GM12892 (cell line): ENCODE measurements at places on chromosomes 2 and 18.

DNA sequence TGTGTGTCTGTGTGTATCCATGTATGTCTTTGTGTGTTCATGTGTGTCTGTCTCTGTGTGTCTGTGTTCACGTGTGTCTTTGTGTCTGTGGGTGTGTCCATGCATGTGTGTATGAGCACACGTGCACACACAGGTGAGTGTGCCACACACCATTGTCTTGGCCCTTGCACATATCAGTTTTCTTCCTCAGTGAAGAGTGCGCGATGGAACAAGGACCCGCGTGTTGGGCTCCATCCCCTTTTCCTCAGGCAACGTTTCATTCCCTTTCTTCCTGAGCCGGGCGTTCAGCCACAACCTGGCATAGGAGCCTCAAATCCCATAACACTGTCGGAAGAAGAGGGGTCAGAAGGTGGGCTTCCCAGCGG, 74.3 kb downstream of the PTGR3 start:
- DNase-seq, result no peak

DNA sequence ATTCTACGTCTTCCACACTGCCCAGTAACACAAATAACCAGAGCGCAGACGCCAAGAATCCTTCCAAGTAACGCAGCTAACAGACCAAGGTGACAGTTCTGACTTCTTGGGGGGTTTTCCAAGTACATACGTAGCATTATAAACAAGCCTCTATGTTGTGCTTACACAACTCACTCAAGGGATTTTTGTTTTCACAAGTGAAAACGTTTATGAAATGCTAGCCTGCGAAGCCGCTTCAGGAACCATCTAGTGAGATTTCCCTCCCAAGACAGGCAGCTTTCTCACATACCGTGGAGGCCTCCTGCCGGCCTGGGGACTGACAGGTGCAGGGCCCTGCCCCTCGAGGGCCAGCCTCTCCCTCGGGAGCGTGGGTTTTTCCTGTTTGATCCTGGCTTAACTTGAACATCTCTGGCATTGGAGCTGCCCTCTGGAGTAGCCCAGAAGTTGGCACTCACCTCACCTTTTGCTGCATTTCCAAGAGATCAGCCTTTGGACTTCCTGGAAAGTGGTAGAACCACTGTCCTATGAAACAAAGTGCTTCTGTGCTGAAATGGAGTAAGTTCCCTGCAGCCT, 151.1 kb downstream of the MBP start:
- DNase-seq, result no peak

- DNase-seq, result no peak
Observed at GRCh38 chr2:14806613-14807012, 174.1 kb downstream of the LRATD1 start.

DNA sequence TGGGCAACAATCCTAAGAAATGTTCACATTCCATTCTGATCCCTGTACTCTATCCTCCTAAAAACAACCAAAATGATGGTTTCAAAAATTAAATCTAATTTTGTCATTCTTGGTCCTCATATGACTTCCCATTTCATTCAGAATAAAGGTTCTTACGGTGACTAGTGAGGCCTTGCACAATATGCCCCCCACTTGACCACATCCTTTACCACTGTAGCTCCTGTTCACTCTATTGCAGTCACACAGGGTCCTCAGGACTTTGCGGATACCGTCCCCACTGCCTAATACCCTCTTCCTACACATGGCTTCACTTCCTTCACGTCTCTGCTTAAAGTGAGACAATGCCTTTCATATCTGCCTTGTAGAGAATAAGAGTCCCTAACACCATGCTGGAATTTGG, 1058.7 kb upstream of the KLHL29 start:
- no peak for DNase-seq
